ENCODE measurements at places on chromosomes 6 and 20.
A peak's percentile ranks its signal among the peaks of the same experiment; 100 is the strongest.

DNA sequence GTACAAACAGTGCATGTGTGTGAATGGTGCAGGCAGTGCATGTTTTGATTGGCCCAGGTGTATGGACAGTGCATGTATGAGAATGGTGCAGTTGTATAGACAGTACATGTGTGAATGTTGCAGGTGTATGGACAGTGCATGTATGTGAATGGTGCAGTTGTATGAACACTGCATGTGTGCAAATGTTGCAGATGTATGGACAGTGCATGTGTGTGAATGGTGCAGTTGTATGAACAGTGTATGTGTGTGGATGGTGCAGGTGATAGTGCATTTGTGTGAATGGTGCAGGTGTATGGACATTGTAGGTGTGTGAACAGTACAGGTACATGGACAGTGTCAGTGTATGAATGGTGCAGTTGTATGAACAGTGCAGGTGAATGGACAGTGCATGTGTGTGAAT is 4.0 kb upstream of the KLHL31 start:
- DNase-seq, result no peak

- DNase-seq, result no peak
These were observed 7.8 kb downstream of the QRSL1 start for GRCh38 chr6:106637051-106637716.

DNA sequence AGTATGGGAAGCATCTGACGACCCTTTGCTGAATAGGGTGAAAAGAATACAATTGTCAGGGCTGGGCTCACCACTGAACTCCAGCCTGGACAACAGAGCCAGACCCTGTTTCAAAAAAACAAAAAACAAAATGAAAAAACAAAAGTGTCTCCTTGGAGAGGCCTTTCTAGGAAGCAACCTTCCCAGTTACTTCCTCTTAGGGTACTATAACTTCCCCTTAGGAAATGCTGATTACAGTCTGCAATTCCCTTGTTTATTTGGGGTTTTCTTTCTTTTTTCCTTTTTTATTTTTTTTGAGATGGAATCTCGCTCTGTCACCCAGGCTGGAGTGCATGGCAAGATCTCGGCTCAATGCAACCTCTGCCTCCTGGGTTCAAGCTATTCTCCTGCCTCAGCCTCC is 20.5 kb upstream of the TTPAL start:
- no peak for DNase-seq

- no peak for DNase-seq
These were observed 20.1 kb downstream of the ZC2HC1B start for GRCh38 chr6:143884216-143884900.

GRCh38 chr6:36333931-36334725 is 2.6 kb downstream of the BNIP5 start:
- DNase-seq, result no peak

- DNase-seq, result no peak
These were observed 53.4 kb downstream of the EDN1 start for GRCh38 chr6:12343440-12344162.

- no peak for DNase-seq
These were observed 914 bp upstream of the RANBP9 start for GRCh38 chr6:13712599-13712898.

DNA sequence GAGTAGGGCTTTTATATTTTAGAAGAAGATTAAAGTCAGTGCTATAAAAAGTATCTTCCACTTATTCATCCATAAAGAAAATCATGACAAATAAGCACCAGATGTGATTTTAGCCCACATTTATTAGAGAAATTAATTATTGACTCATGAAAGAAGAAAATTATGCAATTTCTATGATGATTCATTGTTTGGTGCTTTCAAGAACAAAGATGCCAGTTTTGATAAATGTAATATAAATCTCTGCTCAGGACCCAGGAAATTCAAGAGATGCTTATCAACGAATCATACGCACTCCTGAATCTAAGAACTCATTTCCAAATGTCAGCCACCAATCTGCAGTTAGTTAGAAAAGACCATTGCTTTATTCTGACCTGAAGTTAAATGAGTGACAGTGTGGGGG is 211.4 kb downstream of the ARHGAP18 start:
- no peak for DNase-seq

DNA sequence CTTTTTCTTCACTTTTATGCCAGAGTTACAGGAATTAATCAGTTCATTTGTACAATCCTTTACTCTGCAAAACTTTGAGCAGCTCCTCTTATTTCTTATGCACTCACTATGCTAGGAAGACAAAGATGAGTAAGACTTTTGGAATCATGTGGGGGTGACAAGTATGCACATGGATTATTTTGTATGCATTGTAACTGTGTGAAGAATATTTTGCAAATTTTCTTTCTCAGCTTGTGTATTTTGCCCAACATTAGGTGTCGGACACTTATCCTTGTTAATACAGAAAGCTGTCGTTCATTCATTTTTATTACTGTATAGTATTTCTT is 88.6 kb downstream of the PPP1R14C start:
- no peak for DNase-seq

DNA sequence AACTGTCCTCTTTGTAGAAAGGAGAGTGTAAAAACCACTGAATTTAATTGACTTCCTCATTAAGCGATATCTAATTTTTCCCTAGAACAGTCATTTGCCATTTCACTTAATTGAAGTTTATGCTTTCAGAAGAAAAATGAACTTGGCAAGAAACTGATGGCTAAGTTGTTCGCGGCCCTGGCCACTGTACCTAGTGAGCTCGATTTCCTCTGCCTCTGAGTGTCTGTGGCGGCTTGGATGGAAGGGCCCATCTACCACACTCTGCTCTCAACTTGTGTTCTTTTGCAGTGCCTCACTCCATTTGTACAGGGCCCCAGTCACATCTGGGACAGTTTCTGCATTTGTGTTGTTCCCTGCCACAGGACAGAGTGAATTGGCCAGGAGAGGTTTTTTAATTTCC is 102.9 kb downstream of the BCAS1 start:
- no peak for DNase-seq

DNA sequence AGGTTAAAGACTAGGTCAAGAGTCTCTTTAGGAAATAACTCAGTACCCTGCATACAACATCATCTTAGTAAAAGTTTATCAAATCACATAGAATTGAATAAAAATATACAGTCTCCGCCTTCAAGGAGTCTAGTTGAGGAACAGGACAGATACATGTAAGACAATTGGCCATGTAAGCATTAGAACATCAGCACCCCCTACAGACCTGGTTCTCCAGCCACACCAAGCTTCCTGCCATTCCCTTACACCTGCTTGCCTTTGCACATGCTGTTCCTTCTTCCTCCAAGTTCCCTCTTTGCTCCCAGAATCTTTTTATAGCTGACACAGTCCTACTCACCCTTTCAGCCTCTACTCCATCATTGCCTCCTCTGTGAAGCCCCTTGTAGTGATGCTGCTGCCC is 187.8 kb upstream of the LRFN2 start:
- DNase-seq, result no peak

DNA sequence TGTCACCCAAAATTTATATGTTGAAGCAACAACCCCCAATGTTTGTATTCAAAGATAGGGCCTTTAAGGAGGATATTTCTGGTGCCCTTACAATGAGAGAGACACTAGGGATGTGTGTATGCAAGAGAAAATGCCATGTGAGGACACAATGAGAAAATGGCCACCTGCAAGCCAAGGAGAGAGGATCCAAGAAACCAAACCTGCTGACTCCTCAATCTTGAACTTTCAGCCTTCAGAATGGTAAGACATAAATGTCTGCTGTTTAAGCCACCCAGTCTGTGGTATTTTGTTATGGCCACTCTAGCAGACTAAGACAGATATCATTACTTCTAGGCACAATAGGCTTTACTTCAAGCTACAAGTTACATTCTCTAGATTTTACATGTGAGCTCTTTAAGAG is 1145.1 kb upstream of the MAP3K7 start:
- DNase-seq, result no peak

DNA sequence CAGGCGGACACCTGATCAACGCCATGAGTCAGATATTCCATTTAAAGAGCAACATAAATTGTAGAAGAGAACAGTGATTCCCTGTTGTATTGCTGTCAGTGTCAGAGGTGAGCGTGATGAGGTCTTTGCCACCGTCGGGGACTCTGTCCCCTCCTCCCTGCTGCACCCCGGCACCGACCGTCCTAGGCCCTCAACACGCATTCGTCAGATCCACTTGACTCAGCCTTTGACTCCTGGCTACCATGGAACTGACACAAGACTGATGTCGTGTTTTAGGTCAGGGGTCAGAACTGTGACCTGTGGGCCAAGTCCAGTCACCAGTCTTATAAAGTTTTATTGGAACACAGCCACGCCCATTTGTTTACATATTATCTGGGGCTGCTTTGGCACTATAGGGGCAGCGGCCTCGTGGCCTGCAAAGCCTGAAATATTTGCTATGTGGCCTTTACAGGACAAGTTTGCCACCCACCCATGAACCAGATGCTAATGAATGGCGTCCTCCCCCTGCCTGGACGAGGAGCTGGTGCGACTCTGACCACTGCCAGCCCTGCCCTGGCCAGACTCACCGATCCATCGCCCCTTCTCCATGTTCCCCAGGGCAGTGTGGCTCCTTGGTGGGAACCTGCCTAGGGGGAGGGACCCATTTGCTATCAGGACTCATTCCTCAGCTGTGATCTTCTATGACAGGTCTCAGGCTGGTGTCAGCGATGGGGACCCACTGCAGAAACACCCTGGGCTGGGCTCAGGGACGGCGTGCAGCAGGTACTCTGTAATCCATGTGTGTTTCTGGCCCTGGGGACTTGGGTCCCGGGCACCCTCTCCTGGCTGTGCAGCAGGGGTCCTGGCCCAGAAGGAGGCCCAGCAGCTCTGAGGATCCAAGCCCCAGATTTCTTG is 37.5 kb upstream of the PHACTR3 start:
- no peak for DNase-seq

DNA sequence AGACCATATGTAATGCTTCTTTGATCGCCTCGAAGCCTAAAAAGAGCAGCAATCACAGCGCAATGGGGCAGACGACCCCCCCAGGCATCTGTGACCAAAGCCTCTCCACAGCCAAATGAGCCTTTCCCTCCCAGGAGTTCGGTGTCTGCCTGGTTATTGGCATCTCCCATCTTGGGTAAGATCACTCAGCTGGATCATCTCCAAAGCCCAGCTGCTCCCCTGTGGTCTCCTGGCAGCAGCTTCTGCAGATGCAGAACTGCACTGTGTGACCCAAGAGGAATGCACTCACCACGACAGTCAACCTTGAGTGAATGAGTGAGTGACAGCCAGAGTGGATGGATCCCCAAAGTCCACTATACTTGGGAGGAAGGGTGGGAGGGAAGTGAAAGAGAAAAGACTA is 44.8 kb upstream of the IYD start:
- DNase-seq, result no peak

- DNase-seq, result no peak
These were observed 24.0 kb downstream of the SLC13A3 start for GRCh38 chr20:46627234-46627633.

- DNase-seq, result no peak
These were observed 11.4 kb upstream of the LTA start for GRCh38 chr6:31560697-31561058.

- no peak for DNase-seq
These were observed 202.3 kb downstream of the ERMARD start for GRCh38 chr6:169953686-169954085.

- no peak for DNase-seq
These were observed 301.4 kb upstream of the SUPT3H start for GRCh38 chr6:45679163-45679562.

GRCh38 chr20:13041574-13042457 is 33.0 kb downstream of the SPTLC3 start:
- DNase-seq, result no peak

DNA sequence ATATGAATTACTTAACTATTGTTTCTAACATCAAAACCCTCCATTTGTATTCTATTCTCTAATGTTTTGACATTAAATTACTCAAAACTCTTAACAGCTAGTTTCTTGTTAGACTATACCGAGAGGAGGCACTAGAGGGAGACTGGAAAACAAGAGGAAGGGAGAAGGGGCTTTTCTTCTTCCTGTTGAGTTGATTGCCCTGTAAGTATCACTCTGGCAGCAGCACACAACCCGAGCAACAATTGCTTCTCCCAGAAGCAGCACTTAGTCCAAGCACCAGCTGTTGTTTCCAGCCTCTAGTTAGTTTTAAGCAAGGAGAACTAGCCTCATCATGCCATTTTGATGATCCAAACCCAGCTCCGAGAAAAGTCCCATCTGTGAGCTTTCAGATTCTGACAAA is 603.8 kb downstream of the PRKN start:
- no peak for DNase-seq

DNA sequence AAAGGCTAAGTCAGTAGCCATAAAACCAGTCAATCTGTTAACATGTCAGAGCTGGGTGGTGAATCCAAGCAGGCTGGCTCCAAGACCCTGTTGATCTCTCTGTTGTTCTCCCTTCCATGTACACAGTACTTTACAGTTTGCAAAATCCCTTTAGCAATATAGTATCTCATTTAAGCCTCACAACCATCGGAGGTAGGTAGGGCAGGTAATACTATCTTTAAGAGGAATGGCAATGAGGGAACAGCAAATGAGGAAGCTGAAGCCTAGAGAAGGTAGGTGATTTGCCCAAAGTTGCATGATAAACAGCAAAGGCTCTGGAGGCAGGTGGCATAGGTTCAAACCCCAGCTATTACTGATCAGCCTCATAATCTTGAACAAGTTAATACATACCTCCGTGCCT is 34.7 kb upstream of the ARFGEF2 start:
- DNase-seq, result no peak

DNA sequence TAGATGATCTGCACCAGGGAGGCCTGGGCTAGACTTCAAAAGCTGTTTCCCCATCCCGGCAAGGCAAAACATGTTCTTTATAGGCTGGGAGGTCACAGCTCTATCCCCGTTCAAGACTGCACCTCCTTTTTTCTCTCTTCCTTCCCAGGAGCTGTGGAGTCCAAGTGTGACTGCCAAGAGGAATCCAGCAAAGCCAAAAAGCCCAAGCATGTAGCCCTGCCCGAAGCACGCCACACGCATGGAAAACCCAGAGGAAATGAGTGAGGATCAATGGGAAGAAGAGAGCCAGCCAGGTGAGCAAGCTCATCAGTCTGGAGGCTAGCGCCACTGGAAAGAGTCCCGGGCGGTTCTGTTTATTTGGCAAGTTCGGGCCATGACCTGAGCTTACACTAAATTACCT is 240.4 kb downstream of the PRL start:
- DNase-seq, result no peak

GRCh38 chr6:160766989-160767646 is 65.1 kb downstream of the PLG start:
- DNase-seq, result peak; percentile 22

DNA sequence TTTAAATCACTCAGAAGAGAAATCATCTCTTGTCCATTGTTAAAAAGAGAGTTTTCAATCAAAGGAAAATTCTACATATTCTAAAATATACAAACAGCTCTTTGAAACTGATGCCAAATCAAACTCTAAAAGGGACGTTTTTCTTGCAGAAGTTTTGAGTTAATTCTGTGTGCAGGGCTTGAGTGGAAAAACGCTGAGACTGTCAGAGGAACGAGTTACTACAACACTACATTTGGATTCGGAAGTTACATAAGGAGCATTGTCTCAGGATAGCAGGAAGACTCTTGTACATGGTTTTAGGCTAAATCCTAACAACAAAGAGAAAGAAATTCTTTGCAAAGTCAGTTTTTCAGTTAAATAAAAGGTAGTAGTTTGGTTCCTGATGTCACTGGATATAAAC is 155.7 kb upstream of the SUPT3H start:
- DNase-seq, result no peak

Data from stimulated activated naive CD4-positive, alpha-beta T cell treated with Interleukin-2 at 50 U/mL for 16 hours (primary cell).